ENCODE measurements at places on chromosomes 3 and 15. TPM values are rescaled to one million over a fixed set of nuclear protein-coding genes. Genes with fewer than 3 reads are reported as not detected.
A peak's percentile ranks its signal among the peaks of the same experiment; 100 is the strongest.

CCDC9B gene
- 50.5 TPM for polyA plus RNA-seq

SPTBN5 gene
- polyA plus RNA-seq, result 0.29 TPM

RETNLB gene
- polyA plus RNA-seq, result not detected

SLC22A14 gene
- polyA plus RNA-seq, result 0.26 TPM

ARL14 gene
- polyA plus RNA-seq, result 0.03 TPM

TMEM40 gene
- polyA plus RNA-seq, result 0.40 TPM

TAGLN3 gene
- polyA plus RNA-seq, result 0.66 TPM

P2RY1 gene
- polyA plus RNA-seq, result 0.55 TPM

DNAH12 gene
- polyA plus RNA-seq, result 0.27 TPM

KBTBD13 gene
- 1.2 TPM for polyA plus RNA-seq

PLEKHO2 gene
- 1.9 TPM for polyA plus RNA-seq

SPSB4 gene
- 0.41 TPM for polyA plus RNA-seq

SLC9C1 gene
- not detected for polyA plus RNA-seq

CSTA gene
- 3.3 TPM for polyA plus RNA-seq

NPTN gene
- polyA plus RNA-seq, result 32.1 TPM

GOLGA8Q gene
- polyA plus RNA-seq, result 0.23 TPM

DNA sequence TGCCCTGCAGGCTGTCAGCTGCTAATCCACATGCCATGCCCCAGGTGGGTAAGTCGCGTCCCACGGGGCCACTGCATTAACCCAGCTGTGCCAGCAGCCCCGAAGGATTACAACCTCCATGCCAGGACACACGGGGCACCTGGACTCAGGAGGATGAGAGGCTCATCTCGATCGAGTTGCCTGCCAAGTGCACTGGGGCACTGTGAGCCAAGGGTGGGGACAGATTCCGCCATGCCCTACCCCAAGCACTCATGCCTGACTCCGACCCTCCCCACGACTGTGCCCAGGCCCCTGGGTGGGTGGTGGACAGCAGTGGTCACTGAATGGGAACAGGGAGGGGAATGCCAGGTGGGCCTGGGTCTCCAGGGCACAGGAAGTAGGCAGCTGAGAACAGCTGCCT, 20.7 kb upstream of the SNRPA1 start:
- no peak for DNase-seq

- no peak for DNase-seq
Observed at GRCh38 chr3:177429079-177429478, 231.8 kb upstream of the TBL1XR1 start.

- no peak for DNase-seq
Observed at GRCh38 chr3:57066471-57066870, 6.0 kb downstream of the SPATA12 start.

GRCh38 chr3:62084558-62084957, 288.8 kb downstream of the FEZF2 start:
- no peak for DNase-seq

- no peak for DNase-seq
Observed at GRCh38 chr15:29043736-29044502, 158.1 kb downstream of the APBA2 start.

- DNase-seq, result no peak
Observed at GRCh38 chr3:12963231-12963896, 109.9 kb downstream of the IQSEC1 start.

DNA sequence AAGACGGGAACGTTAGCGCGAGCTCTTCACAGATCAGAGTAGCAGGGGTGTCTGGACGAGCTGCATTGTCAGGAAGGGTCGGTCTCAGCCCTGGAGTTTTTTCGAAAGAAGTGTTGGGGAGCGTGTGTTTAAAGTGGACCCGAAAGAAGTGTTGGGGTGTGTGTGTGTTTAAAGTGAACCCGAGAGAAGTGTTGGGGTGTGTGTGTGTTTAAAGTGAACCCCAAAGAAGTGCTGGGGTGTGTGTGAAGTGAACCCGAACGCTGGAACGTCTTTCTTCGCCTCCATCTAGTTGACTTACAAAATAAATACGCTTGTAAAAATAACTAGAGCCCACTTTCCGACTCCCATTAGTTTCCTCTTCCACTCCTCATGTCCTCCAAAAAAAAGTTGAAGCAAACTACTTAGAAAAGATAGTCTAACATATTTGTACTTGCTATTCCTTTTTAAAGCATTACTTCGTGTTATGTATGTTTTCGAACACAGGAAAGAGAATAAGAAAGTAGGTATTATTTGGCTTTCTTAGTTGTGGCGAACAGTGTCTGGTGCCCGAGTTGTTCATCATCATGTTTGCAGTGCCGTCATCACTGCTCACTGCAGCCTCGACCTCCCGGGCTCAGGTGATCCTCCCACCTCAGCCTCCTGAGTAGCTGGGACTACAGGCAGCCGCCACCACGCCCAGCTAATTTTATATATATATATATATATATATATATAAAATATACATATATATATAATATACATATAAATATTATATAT, 1.0 kb downstream of the LRCH3 start:
- no peak for DNase-seq

- DNase-seq, result no peak
Observed at GRCh38 chr3:170726976-170727661, 141.2 kb upstream of the SLC7A14 start.

- DNase-seq, result no peak
Observed at GRCh38 chr3:133162670-133163305, 124.6 kb downstream of the TMEM108 start.

- DNase-seq, result no peak
Observed at GRCh38 chr3:188164248-188164687, 10.3 kb downstream of the LPP start.

- DNase-seq, result no peak
Observed at GRCh38 chr3:60743631-60744164, 507.6 kb downstream of the FHIT start.

GRCh38 chr3:169402672-169403360, 260.7 kb downstream of the MECOM start:
- DNase-seq, result no peak

GRCh38 chr15:31458596-31459399, 132.2 kb downstream of the KLF13 start:
- DNase-seq, result no peak

DNA sequence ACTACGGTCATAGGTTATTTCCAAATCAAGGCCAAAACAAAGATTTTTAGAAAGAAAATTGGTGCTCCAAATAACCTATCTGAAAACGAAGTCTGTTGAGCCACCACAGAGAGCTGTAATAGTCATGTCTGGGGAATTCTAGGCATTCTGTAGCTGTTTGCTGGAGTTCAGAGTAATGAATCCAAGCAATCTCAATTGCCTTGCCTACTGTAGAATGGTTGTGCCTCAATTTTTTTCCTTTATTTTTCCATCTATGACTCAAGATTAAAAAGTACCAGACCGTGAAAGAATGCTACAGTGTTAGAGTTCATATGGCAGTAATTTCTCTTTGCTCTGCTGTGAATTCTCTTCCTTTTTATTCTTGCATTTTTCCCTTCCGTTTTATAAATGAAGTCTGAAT, 1007.2 kb upstream of the ALCAM start:
- DNase-seq, result no peak

GRCh38 chr15:90991587-90992285, 2.6 kb downstream of the PRC1 start:
- DNase-seq, result no peak

- DNase-seq, result no peak
Observed at GRCh38 chr15:85458764-85459163, 78.4 kb downstream of the AKAP13 start.

- no peak for DNase-seq
Observed at GRCh38 chr15:87145696-87146095, 1066.0 kb downstream of the AGBL1 start.

GRCh38 chr3:5057857-5058324, 64.2 kb upstream of the ARL8B start:
- DNase-seq, result peak; percentile 77

DNA sequence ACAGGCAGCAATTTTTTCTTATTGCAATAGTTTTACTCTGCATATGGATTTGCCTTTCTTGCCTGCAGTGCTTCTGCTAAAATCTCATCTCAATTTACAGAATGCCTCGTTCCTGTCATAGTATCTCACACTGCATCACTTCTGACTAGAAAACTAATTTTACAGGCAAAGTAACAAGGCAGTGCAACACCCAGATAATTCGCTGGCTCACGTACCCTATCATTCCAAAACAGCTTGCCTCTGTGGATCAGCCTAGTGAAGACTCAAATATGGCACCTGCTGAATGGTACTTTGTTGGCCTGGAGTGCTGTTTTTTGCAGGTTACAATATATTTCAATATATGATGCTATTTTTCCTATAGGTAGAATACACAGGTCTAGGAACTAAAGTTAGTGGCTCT, 5.3 kb downstream of the EIF5A2 start:
- no peak for DNase-seq

DNA sequence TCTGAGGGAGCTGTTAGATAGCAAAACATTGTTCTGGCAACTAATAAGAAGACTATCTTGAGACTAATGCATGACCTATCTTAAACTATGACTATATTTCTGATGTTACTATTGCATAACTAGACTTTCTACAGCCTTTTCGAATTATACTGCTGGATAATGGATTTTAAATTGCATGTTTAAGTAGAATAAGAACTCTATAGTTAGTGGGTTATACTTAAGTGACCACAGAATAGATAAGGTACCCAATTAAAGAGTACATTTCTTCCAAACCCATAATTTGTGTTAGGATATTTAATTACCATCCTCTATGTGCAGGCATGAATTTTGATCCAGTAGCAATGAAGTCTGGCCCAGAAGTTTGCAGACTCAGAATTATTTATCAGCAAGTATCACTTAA, 44.6 kb upstream of the SPPL2A start:
- no peak for DNase-seq

DNA sequence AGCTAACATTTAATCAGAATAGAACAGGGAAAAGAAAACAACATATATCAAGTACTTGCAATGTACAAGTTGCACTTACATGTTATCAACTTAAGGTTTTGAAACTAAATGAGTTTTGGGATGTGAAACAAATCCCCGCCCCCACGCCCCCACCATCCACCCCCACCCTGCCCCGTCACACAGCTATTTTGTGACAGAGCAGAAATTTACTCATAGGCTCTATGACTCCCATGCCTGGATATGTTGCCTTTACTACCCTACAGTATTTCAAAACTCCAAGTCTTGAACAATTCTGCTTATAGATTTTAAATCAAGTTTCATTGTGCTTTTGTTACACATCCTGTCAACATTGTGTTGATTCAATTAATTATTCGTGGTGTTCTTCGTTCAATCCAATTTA, 18.1 kb upstream of the IL1RAP start:
- no peak for DNase-seq

GRCh38 chr3:47265725-47266428, 16.7 kb downstream of the KIF9 start:
- DNase-seq, result no peak

- DNase-seq, result no peak
Observed at GRCh38 chr3:128152419-128153155, 694 bp upstream of the EEFSEC start.

- no peak for DNase-seq
Observed at GRCh38 chr15:64461721-64462162, 1.4 kb downstream of the ZNF609 start.

DNA sequence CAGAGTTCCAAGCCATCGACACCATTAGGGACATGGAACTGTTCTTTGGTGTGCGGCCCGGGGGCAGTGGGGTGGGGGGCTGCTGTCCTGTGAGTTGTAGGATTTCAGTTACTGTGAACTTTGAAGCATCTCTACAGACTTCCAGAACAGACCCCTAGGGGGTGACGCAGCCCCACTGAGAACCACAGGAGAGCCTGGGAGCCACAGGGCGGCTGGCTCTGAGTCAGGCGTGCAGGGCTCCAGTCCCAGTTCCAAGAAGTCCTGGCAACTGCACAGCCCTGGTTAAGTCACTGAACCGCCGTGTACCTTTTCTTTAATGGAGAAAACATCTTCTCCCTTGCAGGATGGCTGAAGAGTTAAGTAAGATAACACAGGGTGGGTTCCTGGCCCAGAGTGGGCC, 23.5 kb upstream of the LRTM1 start:
- peak; percentile 92 for DNase-seq

GRCh38 chr3:144051211-144051610, 79.6 kb downstream of the DIPK2A start:
- DNase-seq, result no peak

- DNase-seq, result no peak
Observed at GRCh38 chr15:91445695-91446228, 345.7 kb downstream of the SV2B start.

DNA sequence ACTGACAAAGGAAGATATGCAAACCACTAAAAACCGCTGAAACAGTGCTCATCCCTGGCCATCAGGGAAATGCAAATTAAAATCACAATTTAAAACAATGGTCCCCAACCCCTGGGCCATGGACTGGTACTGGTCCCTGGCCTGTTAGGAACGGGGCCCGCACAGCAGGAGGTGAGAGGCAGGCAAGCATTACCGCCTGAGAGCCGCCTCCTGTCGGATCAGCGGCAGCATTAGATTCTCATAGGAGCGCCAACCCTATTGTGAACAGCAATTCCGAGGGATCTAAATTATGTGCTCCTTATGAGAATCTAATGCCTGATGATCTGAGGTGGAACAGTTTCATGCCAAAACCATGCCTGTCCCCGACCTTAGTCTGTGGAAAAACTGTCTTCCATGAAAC, 14.4 kb downstream of the SLC12A6 start:
- no peak for DNase-seq

DNA sequence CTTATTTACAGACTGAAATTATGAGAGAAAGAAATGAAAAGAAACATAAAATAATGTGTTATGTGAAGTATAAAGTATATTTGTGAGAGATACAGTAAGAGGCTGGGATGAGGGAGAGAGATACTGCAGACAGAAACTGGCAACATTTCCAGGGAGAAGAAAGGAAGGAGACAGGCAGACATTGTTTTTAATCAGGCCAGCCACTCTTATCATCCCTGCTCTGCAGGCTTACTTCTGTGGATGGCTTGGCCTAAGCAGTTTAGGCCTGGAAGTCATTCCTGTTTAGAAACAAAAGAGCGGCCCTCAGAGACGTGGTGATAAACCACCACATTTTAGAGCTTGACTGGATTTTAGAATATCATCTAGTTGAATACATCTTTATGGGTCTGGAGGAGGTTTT, 12.4 kb downstream of the PCCB start:
- no peak for DNase-seq

DNA sequence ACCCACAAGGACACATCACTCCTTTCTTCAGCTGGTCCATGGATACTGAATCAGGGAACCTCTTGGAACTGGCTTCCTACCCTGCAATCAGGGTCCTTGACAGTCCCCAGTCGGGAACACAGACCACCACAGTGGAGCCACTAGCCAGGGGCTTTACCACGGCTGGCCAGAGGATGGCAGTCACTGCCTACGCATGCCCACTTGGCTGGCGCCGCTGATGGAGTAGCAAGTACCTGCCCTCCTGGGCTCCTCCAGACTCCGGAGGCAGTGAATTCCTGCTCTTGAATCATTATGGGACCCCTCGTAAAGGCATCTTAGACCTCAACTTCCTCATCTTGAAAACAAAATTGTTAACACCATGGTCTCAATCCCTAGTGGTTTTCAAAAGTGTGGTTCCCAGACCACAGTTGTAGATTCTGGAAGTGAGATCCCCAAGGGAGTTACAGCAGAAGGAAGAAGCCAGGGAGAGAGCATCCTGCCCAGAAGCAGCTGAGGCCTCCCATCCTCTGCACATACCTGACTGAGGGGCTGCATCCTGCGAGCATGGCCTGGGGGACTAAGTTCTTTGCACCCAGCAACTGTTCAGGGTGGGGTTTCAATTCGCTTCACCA, 9.1 kb upstream of the SKIC8 start:
- peak; percentile 79 for DNase-seq

Measured in psoas muscle (tissue), 8 donors.